ENCODE measurements at places on chromosomes 4 and X. TPM values are rescaled to one million over a fixed set of nuclear protein-coding genes. Genes with fewer than 3 reads are reported as not detected.
A peak's percentile ranks its signal among the peaks of the same experiment; 100 is the strongest.

DNA sequence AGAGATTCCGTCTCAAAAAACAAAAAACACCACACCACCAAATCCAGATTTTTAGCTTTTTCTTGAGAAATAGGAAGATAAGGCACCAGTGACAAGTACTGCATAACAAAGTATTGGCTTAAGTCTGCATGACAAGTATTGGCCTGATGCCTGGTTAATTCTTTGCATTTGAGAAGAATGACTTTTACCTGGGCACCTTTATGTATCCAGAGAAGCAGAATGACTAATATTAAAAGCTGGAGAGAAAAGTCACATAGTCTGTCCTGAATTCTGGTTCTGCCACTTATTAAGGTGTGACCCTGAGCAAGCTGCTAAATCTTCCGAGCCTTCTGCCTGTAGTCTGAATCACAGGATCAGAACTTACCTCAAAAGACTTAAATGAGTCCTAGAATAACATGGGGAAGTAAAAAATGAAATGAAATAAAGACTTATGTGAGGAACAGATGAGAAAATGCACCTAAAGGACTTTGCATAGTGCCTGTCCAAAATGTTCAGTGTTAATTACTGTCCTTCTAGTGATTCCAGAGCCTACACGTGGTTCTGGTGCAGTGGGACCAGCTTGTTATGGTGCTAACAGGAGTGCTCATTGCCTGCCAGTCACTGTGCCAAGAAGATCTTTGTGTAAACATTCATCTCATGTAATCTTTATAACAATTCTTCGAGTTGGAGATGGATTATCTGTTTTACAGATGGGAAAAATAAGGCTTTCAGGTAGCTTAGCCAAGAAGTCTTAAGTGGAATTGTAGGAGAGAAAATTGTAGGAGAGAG is 31.6 kb downstream of the UGDH start:
- no peaks in the 10 kb centered on the region for H3K27me3 ChIP-seq
- no peaks in the 10 kb centered on the region for H3K36me3 ChIP-seq
- H3K27ac ChIP-seq = no peak overlapping the region
- DNase-seq = no peak
- no peaks in the 10 kb centered on the region for H3K4me1 ChIP-seq

GRCh38 chrX:68833855-68834331 is 5.1 kb downstream of the EFNB1 start:
- H3K36me3 ChIP-seq = no peaks in the 10 kb centered on the region
- no peak for DNase-seq
- no peaks in the 10 kb centered on the region for H3K27me3 ChIP-seq
- H3K27ac ChIP-seq = no peak overlapping the region
- no peak overlapping the region for H3K4me3 ChIP-seq

GRCh38 chr4:3213106-3213425 is 35.9 kb upstream of the MSANTD1 start:
- H3K4me3 ChIP-seq = no peak overlapping the region
- H3K27ac ChIP-seq = no peak overlapping the region
- DNase-seq = no peak
- H3K36me3 ChIP-seq = peaks cover 87% of the 10 kb centered on the region

DNA sequence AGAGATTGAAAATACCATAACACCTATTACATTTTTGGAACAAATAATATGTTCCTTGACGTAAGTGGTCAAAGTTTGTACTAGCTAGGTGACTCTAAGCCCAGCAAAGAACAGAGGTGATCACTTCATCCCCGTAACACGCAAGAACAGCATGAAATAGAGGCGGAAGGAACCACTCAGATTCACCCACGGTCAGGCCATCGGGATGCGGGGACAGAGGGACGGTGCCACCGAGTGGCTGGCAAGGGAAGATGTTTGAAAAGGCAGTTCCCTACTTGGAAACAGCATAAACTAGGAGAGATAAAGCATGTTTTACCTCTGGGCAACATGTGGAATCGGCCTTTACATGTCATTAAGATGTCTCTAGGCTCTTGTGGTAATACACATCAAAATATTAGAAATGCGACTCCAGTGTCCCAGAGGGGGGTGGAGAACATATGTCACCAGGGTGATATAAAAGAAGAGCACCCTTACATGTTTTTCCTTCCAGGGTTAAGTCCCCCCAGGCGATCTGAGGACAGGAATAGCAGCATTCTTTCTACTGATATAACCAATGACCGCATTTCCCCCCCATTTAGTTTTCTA is 84.0 kb downstream of the PHKA2 start:
- H3K27me3 ChIP-seq = no peaks in the 10 kb centered on the region
- peak; percentile 33 for DNase-seq
- no peaks in the 10 kb centered on the region for H3K36me3 ChIP-seq
- H3K27ac ChIP-seq = no peak overlapping the region
- no peak overlapping the region for H3K4me3 ChIP-seq

DNA sequence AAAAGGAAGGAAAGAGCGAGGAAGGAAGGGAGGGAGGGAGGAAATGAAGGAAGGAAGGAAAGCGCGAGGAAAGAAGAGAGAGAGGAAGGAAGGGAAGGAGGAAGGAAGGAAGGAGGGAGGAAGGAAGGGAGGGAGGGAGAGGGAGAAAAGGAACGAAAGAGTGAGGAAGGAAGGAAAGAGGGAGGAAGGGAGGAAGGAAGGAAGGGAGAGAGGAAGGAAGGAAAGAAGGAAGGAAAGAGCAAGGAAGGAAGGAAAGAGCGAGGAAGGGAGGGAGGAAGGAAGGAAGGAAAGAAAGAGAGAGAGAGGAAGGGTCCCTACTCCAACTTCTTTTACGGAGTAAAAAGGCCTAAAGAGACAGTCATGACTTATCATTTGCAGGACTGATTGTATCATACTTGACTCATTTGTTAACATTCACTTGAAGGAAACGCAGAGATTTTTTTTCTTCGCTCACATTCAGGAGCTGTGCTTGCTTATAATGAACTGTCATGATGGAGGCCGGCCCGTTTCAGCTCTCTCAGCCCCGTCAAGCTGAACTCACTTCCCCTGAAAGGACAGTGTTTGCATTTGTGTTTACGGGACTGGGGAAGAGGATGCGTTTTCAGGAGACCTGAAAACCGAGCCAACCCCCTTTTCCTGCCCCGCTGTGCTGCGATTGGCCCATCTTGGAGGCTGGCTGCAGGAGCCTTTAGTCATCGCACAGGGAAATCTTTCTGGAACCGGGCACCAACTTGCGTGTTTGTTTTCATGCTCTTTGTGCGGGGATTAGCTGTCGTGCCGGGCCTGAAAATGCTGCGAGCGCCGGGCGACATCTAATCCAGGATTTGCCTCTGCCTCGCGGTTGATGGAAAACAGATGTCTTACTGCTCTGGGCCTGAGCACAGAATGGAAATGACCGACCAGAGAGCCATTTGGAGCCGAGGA is 17.8 kb downstream of the TRIM2 start:
- H3K27ac ChIP-seq = peak overlapping the region; percentile 89
- H3K27me3 ChIP-seq = no peaks in the 10 kb centered on the region
- peak overlapping the region; percentile 22 for H3K4me3 ChIP-seq
- DNase-seq = peak; percentile 82
- no peaks in the 10 kb centered on the region for H3K36me3 ChIP-seq
- no peaks in the 10 kb centered on the region for H3K4me1 ChIP-seq

- H3K27ac ChIP-seq = no peak overlapping the region
- H3K4me1 ChIP-seq = no peaks in the 10 kb centered on the region
- no peaks in the 10 kb centered on the region for H3K27me3 ChIP-seq
- H3K4me3 ChIP-seq = no peak overlapping the region
- no peaks in the 10 kb centered on the region for H3K36me3 ChIP-seq
Observed at GRCh38 chr4:83606898-83607297, 71.0 kb downstream of the GPAT3 start.

- H3K36me3 ChIP-seq = no peaks in the 10 kb centered on the region
- H3K4me1 ChIP-seq = no peaks in the 10 kb centered on the region
- no peak overlapping the region for H3K27ac ChIP-seq
Observed at GRCh38 chr4:6682862-6683590, 10.7 kb upstream of the S100P start.

GRCh38 chr4:15331930-15332329 is 95.9 kb upstream of the C1QTNF7 start:
- H3K27me3 ChIP-seq = no peaks in the 10 kb centered on the region
- no peak overlapping the region for H3K27ac ChIP-seq
- DNase-seq = no peak

DNA sequence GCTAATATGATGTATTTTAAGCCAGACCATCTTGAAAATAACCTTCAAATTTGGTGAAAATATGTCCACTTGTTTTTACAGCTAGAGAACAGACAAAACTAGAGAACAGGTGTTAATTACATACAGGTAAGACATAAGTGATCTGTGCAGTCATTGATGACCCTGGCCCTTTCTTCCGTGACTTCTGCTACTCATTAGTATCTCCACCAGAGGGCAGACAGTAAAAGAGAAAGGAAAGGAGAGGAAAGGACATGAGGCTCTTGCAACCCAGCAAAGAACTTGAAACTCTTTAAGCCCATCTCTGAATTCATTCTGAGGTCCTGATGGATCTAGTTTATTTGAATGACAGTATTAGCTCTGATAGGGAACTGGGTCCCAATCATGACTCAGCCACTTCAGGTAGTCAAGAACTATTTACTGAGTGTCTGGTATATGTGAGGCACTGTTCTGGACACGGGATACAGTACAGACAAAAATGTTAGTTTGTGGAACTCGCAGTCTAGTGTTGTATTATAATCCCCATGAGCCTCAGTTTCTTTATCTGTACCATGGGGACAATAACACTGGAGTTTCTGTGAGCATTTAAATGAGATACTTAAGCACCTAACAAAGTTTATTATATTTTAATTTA is 121.0 kb upstream of the TEX13D start:
- H3K27ac ChIP-seq = no peak overlapping the region
- no peak for DNase-seq
- H3K27me3 ChIP-seq = peaks cover under 1% of the 10 kb centered on the region
- H3K36me3 ChIP-seq = no peaks in the 10 kb centered on the region
- no peaks in the 10 kb centered on the region for H3K4me1 ChIP-seq

- DNase-seq = no peak
- H3K4me1 ChIP-seq = peaks cover 6% of the 10 kb centered on the region
- no peak overlapping the region for H3K27ac ChIP-seq
- H3K27me3 ChIP-seq = no peaks in the 10 kb centered on the region
- H3K4me3 ChIP-seq = no peak overlapping the region
- no peaks in the 10 kb centered on the region for H3K36me3 ChIP-seq
Observed at GRCh38 chr4:104752337-104752736, 257.6 kb upstream of the CXXC4 start.

DNA sequence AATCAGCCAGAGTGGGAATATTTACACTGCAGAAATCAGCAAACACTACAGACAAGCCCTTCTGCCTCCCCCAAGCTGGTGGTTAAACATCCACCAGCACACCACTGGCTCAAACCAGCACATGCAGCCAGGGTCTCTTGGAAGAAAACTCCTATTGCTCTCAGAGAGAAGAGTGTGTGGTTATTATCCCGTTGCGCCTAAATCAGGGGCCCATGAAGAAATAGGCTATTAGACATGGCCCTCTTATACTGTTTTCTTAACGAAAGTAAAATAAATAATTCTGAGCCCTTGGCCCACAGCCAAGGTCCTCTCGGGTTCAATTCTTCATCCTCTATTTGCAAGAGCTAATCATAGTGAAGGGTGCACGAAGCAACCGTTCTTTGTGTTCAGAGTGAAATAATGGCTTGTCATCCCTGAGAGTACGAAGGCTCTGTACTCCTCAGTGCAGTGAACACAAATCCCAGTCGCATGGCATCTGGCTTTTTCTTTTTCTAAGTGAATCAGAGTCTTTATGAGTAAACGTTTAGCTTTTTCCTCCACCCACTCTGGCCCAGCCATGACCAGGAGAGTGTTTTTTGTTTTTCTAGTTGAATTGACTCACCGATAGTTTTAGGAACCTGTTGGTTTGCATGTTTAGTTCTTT is 33.4 kb upstream of the RBM47 start:
- H3K27ac ChIP-seq = peak overlapping the region; percentile 6
- peak; percentile 41 for DNase-seq
- no peaks in the 10 kb centered on the region for H3K27me3 ChIP-seq
- H3K4me1 ChIP-seq = no peaks in the 10 kb centered on the region

DNA sequence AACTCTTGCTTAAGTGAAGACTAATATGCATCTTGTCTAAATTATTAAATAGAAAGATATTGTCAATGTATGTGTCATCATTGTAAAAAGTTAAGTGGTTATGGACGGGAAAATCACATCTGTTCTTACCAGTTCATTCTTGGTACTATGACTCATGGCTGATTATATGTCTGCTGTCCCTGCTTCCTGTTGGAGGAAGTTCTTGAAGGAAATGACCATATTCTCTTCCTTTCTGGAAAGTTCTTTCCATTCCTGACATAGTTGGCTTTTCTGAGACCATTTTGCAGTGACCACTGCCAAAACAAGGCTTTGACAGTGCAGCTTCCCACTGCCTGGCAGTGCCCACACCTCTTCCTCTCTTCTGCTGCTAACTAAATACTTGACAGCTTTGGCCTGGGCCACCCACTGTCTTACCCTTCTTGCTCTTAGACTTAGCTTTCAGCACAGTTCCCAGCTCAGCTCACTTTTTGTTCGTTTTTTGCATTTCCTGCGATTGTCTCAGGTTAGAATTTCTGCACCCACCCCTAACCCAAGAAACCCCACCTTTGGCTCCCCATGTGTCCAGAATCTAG is 13.2 kb upstream of the CLDN24 start:
- peak; percentile 37 for DNase-seq
- no peak overlapping the region for H3K4me3 ChIP-seq
- H3K4me1 ChIP-seq = no peaks in the 10 kb centered on the region
- peaks cover 19% of the 10 kb centered on the region for H3K27me3 ChIP-seq
- H3K27ac ChIP-seq = no peak overlapping the region

DNA sequence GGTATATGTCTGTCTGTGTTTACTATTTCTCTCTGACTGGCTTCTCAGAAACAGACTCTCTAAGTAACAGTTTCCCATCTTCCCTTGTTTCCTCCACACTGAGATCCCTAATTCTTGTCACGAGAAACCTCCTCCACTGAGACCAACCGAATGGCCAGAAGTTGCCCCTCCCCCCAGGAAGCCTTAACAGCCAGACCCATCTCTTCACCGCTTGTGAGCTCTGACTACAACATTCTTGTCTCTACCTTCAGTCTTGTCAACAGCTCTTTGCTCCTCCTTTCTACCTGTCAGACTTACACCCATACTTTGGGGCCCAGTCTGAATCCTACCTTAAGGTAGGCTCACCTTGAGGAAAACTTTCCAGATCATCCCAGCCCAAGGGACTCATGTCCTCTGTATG is 90.8 kb downstream of the NHSL2 start:
- no peaks in the 10 kb centered on the region for H3K4me1 ChIP-seq
- H3K27ac ChIP-seq = no peak overlapping the region
- DNase-seq = no peak
- no peak overlapping the region for H3K4me3 ChIP-seq
- peaks cover 18% of the 10 kb centered on the region for H3K27me3 ChIP-seq

RIPPLY1 gene
- not detected for total RNA-seq

APBB2 gene
- total RNA-seq = 102 TPM

HTN3 gene
- not detected for total RNA-seq

SFRP2 gene
- 1.6 TPM for total RNA-seq

NDST4 gene
- total RNA-seq = not detected

ATP8A1 gene
- 30.5 TPM for total RNA-seq

PRR27 gene
- not detected for total RNA-seq

AMTN gene
- total RNA-seq = not detected

TFDP3 gene
- total RNA-seq = not detected

SLC38A5 gene
- 2.2 TPM for total RNA-seq

TEX13D gene
- total RNA-seq = not detected

Data from adrenal gland (tissue), 19 donors.